LNCaP clone FGC (cell line): ENCODE measurements at places on chromosomes 11 and 22.
A peak's percentile ranks its signal among the peaks of the same experiment; 100 is the strongest.

- DNase-seq = no peak
These were observed 54.4 kb downstream of the FLRT1 start for GRCh38 chr11:64089915-64090805.

- DNase-seq = no peak
These were observed 36.3 kb upstream of the TMEM45B start for GRCh38 chr11:129779342-129779741.

DNA sequence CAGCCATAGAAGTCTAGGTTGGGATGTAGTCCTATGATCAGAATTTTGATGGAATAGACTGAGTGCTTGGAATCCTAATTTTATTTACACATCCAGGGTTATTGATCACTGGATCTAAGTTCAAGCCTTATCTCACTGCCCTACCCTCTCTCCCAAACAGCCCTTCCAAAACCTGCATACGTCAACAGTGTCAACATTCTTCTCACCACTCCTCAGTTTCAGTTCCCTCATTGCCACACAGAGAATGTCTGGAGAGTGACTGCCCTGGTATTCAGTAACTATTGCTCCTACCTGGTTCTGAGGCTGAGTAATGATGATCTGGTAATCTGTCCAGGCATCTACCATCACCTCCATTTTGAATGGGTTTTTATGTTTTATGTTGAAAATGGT, 60.0 kb downstream of the GLYATL1 start:
- no peak for DNase-seq

DNA sequence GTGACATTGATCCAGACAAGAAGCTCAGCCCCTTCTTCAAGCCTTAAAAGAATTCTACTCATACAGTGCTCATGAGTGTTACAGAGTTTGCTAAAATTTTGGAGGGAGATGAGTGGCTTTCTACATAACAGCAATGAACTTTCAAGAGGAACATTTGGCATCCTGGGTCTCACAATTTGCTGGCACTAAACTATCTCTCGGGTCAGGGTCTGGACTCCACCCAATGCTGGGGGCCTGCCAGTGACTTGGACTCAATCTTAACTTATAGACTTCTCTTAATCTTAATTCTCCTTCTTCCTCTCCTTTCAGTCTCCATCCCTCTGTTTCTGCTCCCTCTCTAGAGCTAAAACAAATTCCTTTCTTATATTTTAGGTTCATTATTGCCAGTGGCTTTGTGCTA, 317.9 kb downstream of the TMEM135 start:
- no peak for DNase-seq

DNA sequence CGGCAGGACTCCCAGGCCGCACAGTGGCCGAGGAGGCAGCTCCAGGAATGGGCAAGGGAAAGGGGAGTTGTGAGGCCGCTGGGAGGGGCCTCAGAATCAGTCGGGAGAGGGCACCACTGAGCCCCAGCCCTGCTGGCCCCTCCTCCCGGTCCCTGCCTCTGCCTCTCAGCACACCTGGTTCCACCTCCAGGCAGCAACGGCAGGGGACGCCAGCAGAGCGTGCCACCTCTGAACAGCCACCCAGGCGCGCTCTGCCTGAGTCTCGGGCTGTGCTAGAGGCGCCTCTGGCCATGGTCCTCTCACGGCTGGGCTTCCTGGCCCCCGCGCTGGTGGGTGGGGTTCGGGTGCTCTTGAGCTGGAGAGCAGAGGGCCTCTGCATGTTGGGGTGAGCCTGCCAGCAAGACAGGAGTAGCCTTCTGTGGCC, 33.0 kb downstream of the MOB2 start:
- DNase-seq = peak; percentile 64

GRCh38 chr22:20267441-20268278, 458 bp downstream of the RTN4R start:
- DNase-seq = no peak

GRCh38 chr11:97225794-97226193, 836.0 kb downstream of the JRKL start:
- no peak for DNase-seq

DNA sequence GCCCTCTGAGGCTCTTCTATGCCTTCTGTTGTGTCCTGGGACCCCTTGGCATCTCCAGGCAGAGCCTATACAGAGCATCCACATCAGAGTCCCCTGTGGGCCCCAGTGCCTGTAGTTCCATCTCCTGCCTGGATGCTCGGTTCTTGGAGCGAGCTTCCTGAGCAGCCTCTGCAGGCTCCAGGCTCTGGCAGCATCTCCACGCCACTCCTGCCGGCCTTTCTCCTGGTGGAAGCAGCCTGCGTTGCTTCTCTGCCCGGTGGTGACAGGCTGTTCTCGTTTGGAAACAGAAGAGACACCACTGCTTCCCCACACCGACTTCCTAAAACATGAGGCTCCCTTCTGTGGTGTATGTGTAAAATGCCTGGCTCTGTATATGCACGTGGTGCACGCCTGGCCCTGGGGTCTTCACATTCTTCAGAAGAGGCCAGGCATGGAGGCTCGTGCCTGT, 52.8 kb downstream of the BCR start:
- DNase-seq = no peak

DNA sequence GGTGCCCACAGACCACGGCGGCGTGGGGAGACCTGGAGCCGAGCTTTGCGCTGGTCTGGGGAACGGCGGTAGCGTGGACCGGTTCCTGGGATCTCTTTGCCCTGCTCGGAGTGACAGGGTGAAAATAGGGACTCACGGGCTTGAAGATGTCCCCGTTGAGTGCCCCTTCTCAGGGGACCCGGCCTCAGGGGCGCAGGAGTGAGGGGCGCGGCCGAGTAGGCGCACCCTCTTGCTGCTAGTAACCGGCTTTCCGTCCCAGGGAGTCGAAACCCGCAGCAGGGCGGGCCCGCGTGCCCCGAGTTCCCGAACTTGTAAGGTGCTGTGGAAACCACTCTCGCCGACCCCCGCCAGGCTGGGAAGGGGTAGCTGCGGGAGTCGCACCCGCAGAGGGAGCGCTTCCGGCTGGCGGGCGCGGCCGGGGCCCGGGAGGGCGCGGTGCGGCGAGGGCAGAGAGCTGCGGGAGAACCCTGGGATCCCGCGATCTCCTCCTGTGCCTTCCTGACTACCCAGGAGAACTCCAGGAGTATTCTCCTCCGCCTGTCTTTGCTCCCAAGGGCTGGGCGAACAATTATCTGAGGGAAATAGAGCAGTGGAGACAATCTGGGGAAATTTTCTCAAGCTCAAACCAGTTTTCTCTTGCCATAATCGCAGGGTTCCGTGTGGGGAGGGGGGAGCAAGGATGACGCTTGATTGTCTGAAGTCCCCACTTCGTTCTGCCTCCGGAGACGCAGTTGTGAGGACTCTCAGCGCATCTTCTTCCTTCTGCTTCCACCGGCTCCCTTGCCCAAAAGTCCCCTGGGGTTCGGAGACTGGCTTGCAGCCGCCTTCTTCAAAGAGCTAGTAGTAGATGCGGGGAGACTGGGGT, 666 bp downstream of the NELL1 start:
- no peak for DNase-seq

- DNase-seq = no peak
These were observed 870.3 kb upstream of the RAG2 start for GRCh38 chr11:37468344-37468743.

DNA sequence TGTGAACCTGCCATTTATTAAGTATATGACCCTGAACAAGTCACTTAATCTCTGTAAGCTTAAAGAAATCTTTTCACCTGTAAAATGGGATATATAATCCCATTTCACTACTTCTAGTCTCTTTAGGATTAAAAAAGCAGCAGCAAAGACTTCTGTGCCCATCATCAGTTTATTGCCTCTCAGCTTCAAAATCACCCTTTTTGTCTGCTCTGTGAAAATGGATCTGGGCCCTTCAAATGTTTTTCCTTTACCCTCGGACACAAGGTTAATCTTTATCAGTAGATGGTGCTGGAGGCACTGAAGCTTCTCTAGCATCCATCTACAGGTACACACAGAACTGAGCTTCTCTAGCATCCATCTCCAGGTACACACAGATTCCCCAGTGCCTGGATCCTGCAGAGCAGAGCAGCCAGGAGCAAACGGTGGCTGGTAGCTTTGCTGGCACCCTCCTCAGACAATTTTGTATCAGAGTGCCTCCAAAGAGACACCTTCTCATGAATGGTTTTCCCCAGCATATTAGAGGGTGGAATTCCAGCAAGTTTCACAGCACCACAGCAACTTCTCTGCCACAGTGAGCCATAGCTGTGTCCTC, 56.8 kb downstream of the CADM1 start:
- no peak for DNase-seq

GRCh38 chr22:48660790-48661740, 1166.6 kb downstream of the BRD1 start:
- DNase-seq = no peak

GRCh38 chr22:40594924-40595323, 41.6 kb downstream of the MRTFA start:
- DNase-seq = no peak
